ENCODE measurements at places on chromosomes 2 and 18.

GRCh38 chr2:116132833-116133232 is 1681.7 kb upstream of the DDX18 start:
- DNase-seq, result no peak

DNA sequence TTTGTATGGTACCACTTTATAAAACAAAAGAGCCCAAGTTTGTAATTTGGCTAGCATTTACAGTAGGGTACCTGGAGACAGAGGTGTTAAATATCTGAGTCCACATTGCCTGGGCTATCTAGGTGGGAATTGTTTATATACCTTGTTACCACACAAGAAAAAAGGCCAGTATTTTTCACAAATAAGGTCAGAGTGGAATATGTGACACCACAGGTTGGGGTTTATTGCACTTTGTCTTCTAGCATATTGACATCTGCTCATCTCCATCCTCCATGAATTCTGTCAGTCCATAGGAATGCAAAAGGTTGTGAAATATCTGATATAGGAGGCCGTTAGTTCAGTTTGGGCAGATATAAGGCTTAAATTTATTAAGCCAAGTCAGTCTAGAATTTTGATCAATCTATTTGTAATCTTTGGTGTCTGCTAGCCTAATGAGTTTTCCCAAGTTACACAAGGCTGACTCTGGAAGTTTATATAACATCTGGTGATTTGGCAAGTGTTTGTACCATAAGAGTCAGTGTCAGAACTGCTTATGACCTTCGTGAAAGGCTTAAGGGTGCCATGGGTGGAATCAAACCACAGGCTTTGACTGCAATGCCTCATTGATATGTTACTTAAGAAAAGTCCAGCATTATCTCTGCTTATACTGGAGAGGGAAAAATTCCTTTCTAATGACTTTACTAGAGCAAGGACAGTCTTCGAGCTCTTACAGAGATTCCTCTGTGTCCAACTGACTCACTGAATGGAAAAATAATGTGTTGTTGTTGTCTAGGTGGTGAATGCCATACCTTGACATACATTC is 11.3 kb upstream of the DPP4 start:
- no peak for DNase-seq

DNA sequence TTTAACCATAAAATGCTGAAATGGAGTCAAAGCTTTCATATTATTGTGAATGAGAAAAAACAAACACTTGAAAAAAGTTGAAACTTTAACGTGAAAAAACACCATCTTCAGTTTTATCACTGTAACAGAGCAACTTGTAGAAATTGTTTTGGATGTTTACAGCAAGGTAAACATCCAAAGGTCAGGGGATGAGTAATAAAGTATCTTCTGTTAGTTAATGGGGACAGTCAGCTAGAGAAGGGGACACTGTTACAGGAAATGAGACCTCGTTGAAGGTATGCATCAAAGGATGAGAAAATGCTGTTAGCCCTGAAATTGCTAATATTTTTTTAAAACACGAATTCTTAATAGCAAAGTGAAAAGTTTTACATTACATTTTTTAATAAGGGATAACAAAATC is 2.9 kb downstream of the RHBDD1 start:
- DNase-seq, result no peak

- no peak for DNase-seq
These were observed 770 bp downstream of the ZNF396 start for GRCh38 chr18:35376393-35376741.

DNA sequence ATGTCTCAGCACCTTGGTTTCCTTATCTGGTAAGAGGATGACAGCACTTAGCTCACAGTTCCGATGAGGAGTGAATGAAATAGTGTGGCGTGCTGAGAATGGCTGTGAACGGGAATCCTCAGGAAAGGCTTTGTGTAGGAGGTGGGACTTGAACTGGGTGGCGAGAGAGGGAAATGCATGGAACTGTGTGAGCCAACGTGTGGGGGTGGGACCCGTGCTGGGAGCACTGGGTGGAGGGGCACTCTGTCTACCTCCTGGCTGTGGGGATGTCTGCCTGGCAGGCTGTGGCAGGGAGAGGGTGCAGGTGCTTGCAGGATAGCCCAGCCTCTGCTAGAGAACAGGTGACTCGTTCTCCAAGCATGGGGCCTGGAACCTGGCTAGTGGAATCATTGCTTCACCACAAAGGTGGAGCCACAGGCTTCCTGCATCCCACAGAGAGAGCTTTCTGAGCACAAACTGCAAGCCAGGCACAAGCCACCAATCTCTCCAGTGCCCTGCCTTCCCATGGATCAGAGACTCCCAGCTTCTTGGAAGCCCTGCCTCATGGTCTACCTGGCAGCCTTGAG is 145.2 kb downstream of the CELF4 start:
- DNase-seq, result no peak

GRCh38 chr2:62224976-62225375 is 29.1 kb downstream of the B3GNT2 start:
- no peak for DNase-seq

Data from activated gamma-delta T cell treated with anti-CD3 and anti-CD28 coated beads, Interleukin-2, amount 50 U/mL, for 16 hours (primary cell).